ENCODE measurements at places on chromosomes 12 and 14. TPM values are rescaled to one million over a fixed set of nuclear protein-coding genes. Genes with fewer than 3 reads are reported as not detected.

- no peak for DNase-seq
Observed at GRCh38 chr12:116922194-116922897, 11.6 kb downstream of the FBXW8 start.

- DNase-seq = peak; percentile 40
Observed at GRCh38 chr14:76937181-76938091, 91.1 kb downstream of the IRF2BPL start.

DNA sequence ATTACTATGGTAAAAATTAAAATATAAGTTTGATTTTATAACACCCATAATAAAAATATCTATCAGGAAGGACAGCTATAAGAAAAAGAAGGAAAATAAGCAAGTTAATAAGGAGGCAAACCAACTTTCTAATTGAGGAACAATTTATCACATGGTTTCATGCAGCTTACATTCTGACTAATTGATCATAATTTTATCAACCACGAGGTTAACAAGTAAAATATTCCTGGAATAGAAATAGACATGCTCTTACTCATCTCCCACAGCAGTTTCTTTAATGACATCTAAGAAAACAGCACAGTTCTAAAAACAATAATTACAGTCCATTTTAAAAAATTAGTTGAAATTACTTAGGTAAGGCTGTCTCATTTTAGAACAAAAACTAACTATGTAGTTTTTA, 130.8 kb upstream of the KRR1 start:
- DNase-seq = no peak

DNA sequence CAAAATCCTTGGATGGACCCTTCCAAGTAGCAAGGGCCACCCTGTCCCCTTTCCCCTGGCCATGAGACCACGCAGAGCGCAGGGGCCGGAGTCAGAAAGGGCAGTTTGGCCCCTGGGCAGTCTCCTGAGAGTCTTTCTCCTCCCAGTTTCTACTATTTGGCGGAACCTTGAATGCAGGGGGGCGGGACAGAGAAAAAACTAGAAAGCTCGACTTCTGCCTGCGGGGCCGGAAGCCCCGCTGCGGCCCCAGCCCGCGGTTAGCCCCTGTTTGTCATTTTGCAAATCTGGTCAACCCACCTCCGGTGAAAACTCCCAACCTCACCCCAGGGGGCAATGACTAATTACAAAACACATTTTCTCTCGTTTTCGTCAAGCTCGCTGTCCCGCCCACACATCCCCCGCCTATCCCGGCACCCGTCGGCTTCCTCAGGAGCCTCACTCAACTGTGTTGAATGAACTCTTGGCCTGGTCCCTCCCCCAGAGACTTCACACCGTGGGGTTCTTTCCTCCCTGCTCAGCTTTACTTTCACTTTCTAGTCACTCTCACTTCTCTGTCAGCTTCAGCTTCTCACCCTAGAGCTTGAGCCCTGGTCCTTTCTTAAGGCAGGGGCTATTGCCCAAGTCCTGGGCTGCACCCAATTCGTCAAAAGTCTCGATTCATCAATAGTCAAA, 66.7 kb downstream of the IRF2BPL start:
- DNase-seq = peak; percentile 97

DNA sequence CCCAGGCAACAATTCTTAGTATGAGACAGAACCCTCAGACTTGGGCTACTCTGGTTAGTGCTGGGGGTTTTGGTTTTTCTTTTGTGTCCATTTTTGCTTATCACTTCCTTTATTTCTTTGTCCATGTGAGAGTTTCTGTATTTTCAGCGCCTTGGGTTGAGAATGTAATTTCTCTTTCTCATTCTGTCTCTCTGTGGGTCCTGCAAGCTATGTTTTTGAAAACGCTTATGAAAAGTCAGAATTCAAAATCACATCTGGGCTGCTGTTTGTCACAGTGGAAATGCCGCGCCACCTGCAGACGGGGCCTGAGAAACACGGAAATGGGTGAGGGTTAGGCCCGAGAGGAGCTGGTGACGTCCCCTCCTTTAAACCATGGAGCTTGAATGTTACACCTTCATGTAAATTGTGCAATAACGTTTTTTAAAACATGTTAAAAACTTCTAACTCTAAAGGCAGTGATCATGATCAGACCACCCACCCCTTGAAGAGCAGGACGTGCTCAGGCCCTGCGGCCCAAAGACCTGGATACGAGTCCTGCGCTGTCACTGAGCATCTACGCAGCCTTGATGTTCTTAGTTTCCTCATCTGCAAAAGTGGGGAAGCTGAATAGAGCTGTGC, 26.1 kb downstream of the JDP2 start:
- DNase-seq = no peak

GRCh38 chr14:81464253-81465002, 64.3 kb upstream of the STON2 start:
- DNase-seq = peak; percentile 63

DNA sequence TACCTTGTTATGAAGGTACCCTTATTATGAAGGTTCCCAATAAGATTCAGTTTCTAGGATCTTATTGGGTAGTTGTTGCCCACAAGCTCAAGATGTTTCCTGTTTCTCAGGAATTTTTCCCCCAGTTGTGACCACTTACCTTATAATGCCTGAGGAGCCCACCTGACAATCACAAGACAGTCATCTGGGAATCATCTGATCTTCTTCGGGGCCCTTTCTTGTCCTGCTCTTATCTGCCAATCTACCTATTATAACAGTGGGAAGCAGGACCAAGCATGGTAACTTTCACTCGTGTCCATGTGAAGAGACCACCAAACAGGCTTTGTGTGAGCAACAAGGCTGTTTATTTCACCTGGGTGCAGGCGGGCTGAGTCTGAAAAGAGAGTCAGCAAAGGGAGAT, 825.5 kb downstream of the BCL11B start:
- DNase-seq = no peak

GRCh38 chr12:43957732-43958372, 122.0 kb downstream of the TMEM117 start:
- DNase-seq = peak; percentile 71

The CD69 gene
- total RNA-seq = 0.16 TPM

The MYO1H gene
- not detected for total RNA-seq

- peak; percentile 21 for DNase-seq
Observed at GRCh38 chr12:25817166-25817565, 141.3 kb upstream of the RASSF8 start.

DNA sequence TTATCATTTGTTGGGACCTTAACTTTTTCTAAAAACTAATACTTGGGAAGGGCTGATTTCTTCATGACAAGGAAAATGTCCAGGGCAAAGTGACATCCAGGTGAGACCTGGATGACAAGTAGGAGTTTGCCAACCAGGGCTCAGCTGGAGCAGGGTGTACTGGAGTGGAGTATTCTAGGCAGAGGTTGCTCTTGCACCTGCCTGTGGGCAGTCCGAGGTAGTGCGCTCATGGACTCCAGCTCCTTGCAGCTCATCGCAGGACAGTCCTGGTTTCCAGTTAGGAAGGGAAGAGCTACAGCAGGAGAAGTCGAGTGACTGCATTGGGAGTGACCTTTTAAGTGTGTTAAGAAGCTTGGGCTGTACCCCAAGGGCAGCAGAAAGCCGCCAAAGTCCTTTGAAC, 175.9 kb downstream of the PELI2 start:
- peak; percentile 11 for DNase-seq

The RAD51AP1 gene
- 38.0 TPM for total RNA-seq

The ACSS3 gene
- total RNA-seq = not detected

DNA sequence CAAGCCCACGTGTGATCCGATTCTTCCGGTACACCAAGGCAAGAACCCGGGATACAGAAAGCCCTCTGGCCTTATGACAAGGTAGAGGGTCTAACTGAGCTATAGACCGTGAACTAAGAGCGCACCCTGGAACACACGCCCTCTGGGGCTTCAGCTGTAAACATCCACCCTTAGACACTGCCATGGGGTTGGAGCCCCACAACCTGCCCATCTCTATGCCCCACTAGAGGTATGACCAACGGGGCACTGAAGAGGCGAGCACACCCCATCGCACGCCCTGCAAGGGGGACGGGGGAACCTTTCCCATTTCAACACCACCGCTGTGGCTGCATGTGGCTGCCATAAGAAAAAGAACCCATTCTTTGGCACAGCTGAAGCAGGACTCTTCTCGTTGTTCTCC, 1206.0 kb upstream of the TMEM132C start:
- peak; percentile 36 for DNase-seq

- no peak for DNase-seq
Observed at GRCh38 chr14:53567236-53567780, 389.3 kb downstream of the BMP4 start.

The TSFM gene
- 57.6 TPM for total RNA-seq

The BICDL1 gene
- not detected for total RNA-seq

DNA sequence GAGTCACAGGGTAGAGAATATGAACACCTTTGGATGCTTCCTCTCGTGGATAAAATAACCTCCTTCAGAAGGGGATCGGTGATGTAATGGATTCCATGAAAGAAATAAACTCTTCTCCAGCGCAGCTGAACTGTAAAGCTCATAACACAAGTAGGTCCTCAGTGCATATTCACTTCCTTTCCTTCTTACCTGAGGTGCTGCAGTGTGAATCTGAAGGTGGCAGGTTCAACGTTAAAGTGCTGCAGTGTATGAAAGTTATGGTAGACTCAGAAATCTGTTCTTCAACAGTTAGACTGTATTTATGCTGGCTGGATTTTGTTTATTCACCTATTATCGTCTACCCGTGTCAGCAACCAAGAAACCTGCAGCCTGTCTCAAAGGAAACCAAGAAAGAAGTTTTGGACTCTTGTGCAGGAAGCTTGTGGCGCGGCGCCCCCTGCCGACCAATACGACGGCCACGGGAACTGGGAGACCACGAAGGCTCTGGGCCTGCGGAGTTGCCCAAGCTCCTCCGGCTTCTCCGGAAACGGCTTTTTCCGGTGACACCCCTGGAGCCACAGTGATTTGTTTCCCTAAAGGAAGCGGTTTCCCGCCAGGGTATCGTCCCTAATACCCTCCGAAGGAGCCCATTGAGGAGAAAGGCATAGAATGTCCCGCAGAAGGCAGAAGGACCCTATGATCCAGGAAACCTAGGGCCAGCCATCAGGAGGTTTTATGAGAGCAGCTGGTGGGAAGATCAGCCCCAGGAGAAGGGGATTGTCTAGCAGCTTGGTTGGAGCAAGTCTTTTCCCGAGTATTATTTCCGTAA, 17.6 kb upstream of the RNASE3 start:
- peak; percentile 84 for DNase-seq

GRCh38 chr12:72318341-72318740, 46.2 kb downstream of the TRHDE start:
- no peak for DNase-seq

GRCh38 chr14:66119606-66120231, 366.5 kb upstream of the CCDC196 start:
- DNase-seq = no peak

The EPS8 gene
- total RNA-seq = 36.7 TPM

The CHST11 gene
- total RNA-seq = 54.3 TPM

The RASSF3 gene
- total RNA-seq = 19.7 TPM

The OTX2 gene
- total RNA-seq = not detected

- peak; percentile 50 for DNase-seq
Observed at GRCh38 chr14:24595073-24595808, 14.2 kb downstream of the GZMH start.

DNA sequence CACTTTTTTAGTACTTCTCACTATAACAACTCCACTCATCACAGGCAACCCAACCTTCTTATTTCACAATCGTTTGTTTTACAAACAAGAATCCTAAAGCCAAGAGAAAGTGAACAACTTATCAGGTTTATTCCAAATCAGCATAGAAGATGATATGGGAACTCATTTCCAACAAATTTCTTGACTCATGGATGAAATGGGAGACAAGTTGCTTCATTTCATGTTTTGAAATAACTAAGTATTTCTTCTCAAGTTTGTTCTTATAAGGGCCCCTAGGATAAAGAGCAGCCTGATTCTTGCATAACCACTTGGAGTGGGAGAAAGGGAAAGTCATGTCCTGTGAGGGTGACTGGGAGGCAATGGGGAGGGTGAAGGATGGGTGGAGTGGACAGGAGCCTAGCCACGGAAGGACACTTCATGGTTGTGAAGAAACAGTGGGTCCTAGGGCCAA, 168.3 kb downstream of the DUSP6 start:
- no peak for DNase-seq

DNA sequence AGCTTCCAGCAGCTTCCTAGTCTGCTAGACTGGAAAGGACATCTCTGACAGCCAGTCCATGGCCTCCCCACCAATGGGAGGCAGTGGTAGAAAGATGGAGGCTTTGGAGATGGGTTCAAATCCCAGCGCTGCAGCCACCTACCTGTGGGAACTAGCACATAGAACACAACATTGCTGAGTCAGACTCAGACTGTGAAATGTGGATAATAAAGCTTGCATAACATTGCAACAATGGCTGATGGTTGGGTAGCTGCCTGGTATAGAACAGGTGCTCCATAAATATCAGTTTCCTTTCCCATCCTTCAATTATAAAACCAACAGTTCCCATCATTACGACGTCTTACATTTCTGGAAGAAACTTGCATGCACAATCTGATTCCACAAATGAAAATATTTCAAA, 94.6 kb downstream of the SLC8A3 start:
- DNase-seq = no peak

DNA sequence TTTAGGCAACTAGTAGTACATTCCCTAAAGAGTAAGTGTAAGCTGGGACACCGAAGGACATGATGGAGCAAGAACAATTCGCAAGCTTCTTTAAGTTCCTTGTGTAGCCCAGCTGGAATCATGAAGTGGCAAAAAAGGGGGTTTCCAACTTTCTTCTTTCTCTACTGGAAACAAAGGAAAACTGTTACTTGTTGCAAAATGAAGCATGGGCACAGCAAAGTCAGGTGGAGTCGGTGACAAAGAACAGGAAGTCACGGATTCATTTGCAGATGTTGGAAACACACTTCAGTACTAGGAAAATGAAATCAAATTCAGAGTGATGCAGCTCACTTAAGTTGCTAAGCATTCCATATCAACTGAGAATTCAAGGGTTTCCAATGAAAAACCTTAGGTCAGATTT, 706.9 kb upstream of the STXBP6 start:
- DNase-seq = no peak

The PMEL gene
- total RNA-seq = 1.1 TPM

GRCh38 chr12:1719139-1719538, 28.3 kb downstream of the ADIPOR2 start:
- no peak for DNase-seq

- DNase-seq = no peak
Observed at GRCh38 chr12:22539055-22539454, 5.3 kb downstream of the C2CD5 start.

DNA sequence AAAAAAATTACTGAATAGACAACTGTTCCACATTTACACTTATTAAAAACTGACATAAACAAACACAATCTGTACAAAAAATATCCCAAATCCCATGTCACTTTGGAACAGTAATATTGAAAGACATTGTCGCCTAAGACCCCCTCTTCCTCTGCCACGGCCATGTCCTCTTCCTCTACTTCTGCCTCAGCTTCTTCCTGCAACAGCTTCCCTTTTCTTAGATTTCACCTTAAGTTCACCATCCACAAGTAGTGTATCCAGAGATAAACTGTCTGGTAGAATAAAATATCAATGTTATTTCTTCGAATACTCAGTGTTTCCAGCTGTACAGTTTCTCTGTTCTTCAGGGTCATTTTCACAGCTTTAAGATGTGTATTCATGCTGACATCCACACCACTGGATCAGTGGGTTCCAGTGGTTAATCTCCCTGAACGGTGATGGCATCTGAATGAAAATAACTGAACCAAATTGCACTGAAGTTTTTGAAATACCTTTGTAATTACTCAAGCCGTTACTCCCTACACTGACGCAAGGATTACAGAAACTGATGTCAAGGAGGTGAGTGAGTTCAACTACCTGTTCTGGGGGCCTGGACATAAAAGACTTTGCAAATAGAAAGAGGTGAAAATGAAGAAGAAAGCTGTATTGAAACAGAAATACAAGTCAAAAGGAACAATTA, 208.5 kb downstream of the C12orf50 start:
- peak; percentile 65 for DNase-seq
